ENCODE measurements at places on chromosomes 13 and 19.

GRCh38 chr13:26050568-26051230 is 1.1 kb downstream of the SHISA2 start:
- DNase-seq: no peak

DNA sequence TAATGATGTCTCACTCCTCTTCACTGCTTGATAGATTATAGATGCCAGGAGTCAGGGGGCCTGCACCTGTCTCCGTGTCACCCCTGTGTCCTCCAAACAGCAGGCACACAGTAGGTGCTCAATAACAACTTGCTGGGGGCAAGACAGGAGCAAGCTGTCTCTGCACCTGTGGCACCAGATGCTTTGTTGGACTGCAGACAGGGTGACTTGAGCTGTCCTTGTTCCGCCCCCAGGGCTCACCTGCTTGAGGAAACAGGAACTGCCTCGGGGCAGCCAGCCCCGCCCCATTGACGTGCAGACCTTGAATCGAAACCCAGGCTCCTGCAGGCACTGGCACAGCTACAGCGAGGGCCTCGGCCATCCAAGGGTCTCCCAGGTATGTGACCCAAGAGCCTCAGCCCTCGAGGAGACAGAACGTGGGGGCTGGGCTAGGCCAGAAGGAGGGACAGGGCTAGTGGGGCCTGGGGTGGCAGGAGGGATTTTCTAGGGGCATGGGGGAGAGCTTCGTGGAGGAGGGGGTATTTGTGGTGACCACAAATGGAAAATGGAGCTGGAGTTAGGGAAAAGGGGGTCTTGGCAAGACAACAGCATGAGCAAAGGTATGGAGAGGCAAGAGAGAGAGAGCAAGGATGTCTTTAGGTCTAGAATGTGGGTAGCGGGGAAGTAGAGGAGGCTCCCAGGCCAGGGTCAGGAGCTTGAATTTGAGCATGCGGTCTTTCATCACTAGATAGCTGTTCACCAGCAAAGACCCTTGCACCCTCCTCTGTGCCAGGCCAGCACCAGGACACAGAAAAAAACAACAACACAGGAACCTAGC is at the start of gene HSH2D:
HSH2D (plus strand) TSS at position 287 of the 817 bp plus-strand sequence. CDS start 5,066 bp downstream, outside the sequence.
- DNase-seq: no peak

GRCh38 chr13:97276862-97277269 is 54.7 kb downstream of the MBNL2 start:
- DNase-seq: no peak

GRCh38 chr13:29454931-29455481 is 140.5 kb downstream of the SLC7A1 start:
- no peak for DNase-seq

- no peak for DNase-seq
Measured at GRCh38 chr13:44181931-44182330, 191.7 kb upstream of the SERP2 start.

GRCh38 chr19:49791776-49792445 is 21.2 kb downstream of the FUZ start:
- no peak for DNase-seq

DNA sequence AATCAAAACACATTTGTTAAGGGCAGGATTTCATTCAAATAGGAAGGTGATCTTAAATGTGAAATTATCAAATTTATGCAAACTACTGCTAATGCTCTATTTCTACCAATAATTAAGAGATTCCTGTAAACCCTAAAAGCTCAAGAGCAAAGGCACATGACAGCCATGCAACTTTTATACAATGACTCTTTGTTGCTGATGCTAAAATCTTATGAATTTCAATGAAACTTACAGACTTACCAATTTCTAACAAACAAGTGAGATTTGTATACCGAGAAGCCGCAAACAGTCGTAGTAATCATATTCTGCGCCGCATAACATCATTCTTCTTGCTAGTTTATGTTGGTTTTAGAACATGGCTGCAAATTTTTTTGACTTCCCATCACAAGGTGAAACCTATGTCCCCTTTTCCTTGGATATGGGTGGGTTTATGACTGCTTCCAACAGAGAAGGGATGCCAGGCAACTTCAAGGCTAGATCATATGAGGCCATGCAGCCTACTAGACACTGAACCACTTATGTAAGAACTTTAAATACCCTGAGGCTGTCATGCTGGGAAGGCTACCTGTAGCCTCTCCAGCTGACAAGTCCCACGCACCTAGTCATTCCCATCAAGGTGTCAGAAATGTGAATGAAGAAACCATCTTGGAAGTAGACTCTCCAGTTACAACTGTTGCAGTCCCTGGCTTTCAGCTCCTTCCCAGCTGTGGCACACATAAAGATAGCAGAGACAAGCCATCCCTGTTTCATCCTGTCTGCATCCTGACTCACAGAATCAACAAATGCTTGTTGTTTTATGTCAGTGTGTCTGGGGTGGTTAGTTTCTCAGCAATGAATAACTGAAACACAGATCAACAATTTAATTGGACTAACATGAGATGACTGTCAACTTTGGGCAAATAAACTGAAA is 42.0 kb downstream of the LNX2 start:
- DNase-seq: no peak

- no peak for DNase-seq
Measured at GRCh38 chr13:77423296-77423695, 96.4 kb upstream of the MYCBP2 start.

All from suprapubic skin (tissue), 4 donors.